ENCODE measurements at places on chromosomes 13 and 19.

GRCh38 chr19:12521996-12522395, 29.3 kb downstream of the ZNF564 start:
- DNase-seq = no peak

GRCh38 chr13:82963226-82964099, 918.8 kb downstream of the SLITRK1 start:
- no peak for DNase-seq

DNA sequence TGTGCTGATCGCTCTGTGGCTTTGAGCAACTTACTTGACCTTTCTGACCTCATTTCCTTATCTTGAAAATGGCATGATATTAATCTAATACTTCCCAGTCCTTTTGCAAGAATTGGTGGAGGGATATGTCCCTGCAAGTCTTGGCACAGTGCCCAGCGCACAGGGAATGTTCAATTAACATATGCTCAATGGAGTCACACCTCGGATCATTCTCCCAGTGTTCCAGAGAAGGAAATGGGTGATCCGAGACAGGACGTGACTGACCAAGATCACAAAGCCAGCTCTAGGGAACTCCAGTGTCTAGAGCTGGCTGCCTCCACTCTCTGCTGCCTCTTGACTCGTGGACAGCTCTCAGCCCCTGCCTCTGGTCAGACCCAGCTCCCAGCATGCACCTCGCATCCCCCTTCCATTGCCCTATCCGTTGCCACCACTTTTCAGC, 3.6 kb downstream of the CDC42EP5 start:
- no peak for DNase-seq

GRCh38 chr13:28321756-28322155, 173.2 kb downstream of the FLT1 start:
- no peak for DNase-seq

GRCh38 chr19:27962264-27962663, 1250.7 kb downstream of the UQCRFS1 start:
- no peak for DNase-seq

DNA sequence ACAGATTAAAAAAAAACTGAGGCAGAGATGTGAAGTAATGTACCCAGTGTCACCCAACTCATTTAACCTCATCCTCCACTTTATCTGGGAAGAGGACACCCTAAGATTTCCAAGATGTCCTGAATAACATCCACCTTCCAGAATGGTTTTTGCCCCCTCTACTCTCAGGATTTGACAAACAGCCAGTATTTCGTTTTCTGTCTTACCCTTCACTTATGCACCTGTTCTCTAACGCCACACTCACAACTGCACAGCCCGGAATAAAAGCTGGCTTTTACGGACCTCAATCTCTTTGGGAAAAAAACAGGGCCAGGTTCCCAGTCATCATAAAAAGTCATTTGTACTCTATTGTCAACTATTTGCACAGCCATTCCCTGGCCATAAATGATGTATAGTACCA, 21.2 kb upstream of the CEACAM6 start:
- DNase-seq = no peak

DNA sequence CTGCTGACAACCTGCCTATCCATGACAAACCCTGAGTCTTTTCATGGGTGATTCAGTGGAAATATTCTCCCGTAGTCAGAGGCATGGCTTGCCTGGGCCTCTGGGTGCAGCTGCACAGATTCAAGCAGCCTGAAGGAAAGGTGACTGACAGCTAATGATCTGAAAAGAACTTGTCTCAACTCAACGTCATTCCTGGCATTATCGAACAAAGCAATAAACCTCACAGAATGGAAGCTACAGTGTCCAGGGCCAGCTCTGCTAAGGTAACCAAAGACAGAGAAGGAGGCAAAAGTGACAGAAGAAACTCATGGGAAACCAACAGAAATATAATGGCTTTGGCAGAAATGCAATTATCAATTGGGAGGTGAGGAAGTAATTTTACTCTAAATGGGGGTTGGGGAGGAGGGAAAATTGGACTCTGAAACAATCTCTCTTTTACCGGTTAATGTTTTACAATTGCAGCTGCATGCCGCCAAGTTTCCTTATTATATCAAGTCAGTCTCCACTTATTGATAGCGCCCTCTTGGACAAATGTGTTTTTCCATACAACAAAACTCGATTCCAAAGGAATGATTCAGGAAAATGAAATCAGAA, 12.9 kb downstream of the STARD13 start:
- no peak for DNase-seq

GRCh38 chr19:44113784-44114390, 688 bp downstream of the ZNF225 start:
- DNase-seq = no peak

DNA sequence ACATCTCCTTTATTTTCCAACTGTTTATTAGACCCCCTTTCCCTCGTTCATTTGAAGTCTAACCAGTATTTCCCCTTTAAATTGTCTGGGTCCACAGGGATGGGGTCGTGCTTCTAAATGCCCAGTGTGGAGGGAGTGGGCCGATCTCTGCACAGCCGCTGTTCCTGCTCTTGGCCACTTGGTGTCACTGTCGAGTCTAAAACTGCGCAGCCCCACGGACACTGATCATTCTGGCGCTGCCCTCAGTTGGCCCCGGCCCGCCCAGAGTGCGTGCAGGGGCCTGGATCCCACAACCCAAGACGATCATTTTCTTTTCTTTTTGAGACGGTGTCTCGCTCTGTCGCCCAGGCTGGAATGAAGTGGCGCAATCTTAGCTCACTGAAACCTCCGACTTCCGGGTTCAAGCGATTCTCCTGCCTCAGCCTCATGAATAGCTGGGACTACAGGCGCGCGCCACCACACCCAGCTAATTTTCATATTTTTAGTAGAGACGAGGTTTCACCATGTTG, 12.0 kb downstream of the WDR88 start:
- DNase-seq = peak; percentile 44

DNA sequence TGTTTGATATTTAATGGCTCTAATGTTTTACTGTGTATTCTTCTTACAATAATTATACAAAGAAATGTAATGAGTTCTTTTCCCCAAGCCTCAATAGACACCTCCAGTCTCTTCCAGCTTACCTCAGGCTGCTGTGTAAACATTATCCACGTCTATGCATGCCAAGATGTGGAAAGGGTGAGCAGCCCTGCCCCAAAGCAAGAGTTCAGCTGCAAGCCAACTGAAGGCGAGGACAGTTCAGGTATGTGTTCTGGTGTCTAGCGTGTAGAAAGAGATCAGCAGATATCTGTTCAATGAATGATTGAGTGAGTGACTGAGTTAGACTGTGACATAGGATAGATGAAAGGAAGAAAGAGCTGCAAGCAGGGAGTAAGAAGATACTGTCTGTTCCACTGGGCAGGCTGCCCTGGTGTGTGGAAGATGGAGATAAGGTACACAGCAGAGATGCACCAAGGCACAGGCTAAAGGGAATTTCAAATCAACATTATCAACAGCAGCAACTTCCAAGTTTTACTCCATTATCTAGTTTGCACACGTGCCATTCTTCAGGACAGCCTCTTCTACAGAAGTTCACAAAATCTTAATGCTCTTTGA, 66.0 kb downstream of the LATS2 start:
- peak; percentile 59 for DNase-seq

DNA sequence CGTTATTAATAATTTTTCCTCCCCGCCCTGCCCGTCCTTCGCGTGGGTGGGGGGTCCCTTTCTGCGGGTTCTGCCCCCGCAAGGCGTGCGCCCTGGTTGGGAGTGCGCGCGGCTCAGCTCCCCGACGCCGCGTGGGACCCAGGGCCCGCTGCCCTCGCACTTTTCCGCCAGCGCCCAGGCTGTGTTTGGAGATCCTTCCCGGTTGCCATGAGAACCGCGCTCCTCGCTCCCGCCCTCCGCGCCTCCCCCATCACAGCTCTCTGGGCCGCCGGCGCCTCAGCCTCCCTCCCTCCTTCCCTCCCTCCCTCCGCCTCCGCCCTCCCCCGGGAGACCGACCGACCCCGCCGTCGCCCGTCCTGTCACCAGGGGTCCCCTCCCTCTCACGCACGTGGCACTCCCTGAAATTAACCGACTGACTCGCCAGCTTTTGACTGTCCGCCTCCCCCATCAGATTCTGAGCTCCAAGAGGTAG, 2.4 kb upstream of the SSBP4 start:
- DNase-seq = peak; percentile 69

GRCh38 chr13:43085545-43085944, 62.2 kb downstream of the DNAJC15 start:
- no peak for DNase-seq

DNA sequence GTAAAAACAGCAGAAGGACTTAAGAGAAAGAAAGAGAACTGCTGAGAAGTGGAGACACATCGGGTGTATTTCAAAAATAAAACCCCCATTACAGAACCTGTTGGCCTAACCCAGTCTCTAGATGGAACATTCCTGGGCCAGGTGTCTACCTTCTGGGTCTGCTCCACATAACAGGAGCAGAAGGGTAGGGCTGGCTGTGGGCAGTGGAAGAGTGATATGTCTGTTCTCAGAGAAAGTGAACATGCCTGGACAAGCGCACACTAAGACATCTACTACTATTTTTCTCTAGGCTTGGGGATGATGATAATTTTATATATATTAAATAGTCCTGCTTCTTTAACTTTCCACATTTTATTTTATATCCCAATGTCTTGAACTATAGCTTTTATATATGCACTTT, 267.1 kb downstream of the TBC1D4 start:
- DNase-seq = no peak

GRCh38 chr19:31283701-31284100, 65.5 kb downstream of the TSHZ3 start:
- DNase-seq = no peak

GRCh38 chr19:39362682-39363657, 20.7 kb downstream of the SAMD4B start:
- DNase-seq = no peak

- DNase-seq = no peak
Measured at GRCh38 chr13:27120811-27121210, 50.8 kb downstream of the USP12 start.

DNA sequence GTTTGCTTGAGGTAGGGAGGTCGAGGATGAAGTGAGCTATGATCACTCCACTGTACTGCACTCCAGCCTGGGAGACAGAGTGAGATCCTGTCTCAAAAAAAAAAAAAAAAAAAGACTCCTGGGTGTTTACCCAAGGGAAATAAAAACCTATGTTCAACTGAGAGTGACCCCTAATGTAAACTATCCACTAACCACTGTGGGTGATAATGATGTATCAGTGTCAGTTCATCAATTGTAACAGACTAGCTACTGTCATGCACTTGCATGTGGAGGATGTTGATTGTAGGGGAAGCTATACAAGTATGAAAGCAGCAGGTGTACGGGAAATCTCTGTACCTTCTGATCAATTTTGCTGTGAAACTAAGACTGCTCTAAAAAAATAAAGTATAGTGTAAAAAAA, 2.6 kb upstream of the CIB3 start:
- DNase-seq = no peak

GRCh38 chr19:33860312-33861090, 63.8 kb downstream of the KCTD15 start:
- no peak for DNase-seq

GRCh38 chr13:48486362-48486761, 46.5 kb downstream of the RCBTB2 start:
- no peak for DNase-seq

DNA sequence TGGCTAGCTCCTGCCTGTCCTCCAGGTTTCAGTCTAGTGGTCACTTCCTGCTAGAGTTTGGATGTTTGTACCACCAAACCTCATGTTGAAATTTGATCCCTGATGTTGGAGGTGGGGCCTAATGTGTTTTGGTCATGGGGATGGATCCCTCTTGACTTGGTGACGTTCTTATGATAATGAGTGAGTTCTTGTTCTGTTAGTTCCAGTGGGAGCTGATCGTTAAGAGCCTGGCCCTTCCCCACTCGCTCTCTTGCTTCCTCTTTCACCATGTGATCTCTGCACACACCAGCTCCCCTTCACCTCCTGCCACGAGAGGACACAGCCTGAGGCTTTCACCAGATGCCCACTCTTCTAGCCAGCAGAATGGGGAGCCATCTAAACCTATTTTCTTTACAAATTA, 86.8 kb upstream of the SCEL start:
- peak; percentile 14 for DNase-seq

GRCh38 chr19:38930776-38931520, at the start of gene MRPS12:
TSS of gene MRPS12 (plus strand) at chr19:38930944. CDS start at chr19:38931295, 351 bp downstream.
- DNase-seq = peak; percentile 98

DNA sequence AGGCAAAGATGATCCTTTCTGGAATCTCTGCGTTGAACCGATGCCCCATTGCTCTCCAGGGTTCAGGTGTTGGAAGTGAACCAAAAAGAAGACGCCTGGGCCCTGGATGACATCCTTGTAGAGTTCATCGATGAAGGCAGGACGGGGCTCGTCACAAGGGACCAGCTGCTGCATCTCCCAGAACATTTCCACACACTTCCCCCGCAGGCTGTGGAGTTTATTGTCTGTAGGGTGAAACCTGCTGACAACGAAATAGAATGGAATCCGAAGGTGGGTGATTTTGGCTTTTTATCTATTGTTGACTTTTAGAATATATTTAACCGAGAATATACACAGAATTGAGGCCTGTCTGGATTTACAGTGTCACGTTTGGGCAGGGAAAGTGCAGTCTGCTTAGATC, 58.4 kb downstream of the SLC7A9 start:
- DNase-seq = no peak

GRCh38 chr13:68944272-68944671, 1163.4 kb upstream of the ATXN8OS start:
- DNase-seq = no peak

- DNase-seq = no peak
Measured at GRCh38 chr13:25578526-25578925, 206.8 kb downstream of the ATP8A2 start.

DNA sequence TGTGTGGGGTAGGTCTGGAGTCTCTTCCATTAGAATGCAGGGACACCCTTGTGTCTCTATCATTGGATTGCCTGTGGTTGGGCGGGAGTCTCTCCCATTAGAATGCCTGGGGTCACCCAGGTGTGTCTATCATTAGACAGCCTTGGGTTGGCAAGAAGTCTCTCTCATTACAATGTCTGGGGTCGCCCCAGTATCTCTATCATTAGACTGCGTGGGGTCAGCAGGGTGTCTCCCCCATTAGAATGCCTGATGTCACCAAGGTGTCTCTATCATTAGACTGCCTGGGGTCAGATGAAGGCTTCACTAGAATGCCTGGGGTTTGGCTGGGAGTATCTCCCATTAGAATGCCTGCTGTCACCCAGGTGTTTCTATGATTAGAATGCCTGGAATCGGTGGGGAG, 1539.0 kb downstream of the UQCRFS1 start:
- no peak for DNase-seq

DNA sequence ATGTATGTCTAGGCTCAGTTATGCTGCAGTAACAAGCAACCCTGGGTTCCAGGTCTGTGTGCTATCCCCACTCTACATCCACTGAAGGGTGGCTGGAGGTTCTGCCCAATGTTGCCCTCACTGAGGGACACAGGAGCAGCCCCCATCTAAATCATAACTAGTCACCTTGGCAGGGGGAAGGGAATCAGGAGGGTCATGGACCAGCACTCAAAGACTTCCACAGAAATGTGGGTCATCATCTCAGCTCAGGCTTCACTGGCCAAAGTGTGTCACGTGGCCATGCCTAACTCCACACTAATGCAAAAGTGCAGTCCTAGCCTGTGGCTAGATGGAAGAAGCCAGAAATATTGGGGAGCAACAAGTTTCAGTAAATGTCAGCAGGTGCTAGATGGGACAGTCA, 137.3 kb upstream of the ZNF507 start:
- DNase-seq = no peak
